Fibroblast of lung (primary cell): ENCODE measurements at places on chromosomes 2 and 18. TPM values are rescaled to one million over a fixed set of nuclear protein-coding genes. Genes with fewer than 3 reads are reported as not detected.

DNA sequence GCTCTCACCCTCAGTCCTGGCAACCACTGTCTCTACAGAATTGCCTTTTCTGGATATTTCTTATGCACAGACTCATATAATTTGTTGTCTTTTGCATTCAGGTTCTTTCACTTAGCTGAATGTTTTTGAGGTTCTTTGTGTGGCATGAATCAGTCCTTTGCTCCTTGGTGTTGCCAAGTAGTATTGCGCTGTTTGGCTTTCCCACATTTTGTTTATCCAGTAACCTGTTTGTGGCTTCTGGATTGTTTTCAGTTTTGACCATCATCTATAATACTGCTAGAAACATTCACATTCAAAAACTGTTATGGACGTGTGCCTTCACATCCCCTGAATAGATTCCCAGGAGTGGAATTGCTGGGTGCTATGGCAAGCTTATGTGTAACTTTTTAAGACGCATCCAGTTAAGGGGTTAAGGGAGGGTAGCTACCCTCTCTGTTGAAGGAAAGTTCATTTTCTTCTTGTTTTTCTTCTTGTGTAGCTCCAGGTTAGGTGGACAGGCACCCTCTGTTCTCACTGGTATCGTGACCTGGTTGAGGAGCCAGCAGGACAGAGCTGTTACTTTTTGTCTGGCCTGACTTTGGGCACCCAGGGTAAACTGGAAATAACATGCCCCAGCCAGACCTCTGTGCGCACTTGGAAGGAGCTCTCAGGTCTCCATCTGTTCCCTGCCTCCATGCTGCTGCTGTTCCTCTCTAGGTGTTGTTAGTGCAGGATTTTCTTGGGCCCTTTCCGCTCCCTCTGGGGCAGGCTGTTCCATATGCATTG lies 29.6 kb downstream of the ARHGAP25 start:
- DNase-seq = peak; percentile 40

- no peak for DNase-seq
Measured at GRCh38 chr2:99890568-99891427, 251.6 kb downstream of the AFF3 start.

DNA sequence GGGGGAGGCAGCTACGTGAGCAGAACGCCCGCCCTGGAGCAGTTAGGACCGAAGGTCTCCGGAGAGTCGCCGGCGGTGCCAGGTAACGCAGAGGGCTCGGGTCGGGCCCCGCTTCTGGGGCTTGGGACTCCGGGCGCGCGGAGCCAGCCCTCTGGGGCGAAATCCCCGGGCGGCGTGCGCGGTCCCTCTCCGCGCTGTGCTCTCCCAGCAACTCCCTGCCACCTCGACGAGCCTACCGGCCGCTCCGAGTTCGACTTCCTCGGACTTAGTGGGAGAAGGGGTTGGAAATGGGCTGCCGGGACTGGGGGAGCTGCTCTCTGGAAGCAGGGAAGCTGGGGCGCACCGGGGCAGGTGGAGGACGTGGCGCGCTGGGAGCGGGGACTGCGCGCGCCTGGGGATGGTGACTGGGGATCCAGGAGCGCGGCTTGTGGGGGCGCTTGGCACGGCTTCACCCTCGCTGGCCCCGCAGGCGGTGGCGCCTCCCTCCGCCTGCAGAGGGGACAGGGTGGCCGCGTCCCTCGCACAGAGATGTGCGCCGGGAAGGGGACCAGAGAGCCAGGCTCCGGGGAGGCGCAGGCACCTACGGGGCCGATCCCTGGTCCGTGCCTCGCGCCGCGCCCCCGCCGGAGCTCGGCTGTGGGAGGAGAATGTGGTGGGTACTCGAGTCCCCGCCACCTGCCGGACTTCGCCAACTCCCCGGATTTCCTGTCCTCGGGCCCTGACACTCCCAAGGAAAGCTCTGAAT lies 688 bp downstream of the CDH20 start:
- DNase-seq = peak; percentile 24

DNA sequence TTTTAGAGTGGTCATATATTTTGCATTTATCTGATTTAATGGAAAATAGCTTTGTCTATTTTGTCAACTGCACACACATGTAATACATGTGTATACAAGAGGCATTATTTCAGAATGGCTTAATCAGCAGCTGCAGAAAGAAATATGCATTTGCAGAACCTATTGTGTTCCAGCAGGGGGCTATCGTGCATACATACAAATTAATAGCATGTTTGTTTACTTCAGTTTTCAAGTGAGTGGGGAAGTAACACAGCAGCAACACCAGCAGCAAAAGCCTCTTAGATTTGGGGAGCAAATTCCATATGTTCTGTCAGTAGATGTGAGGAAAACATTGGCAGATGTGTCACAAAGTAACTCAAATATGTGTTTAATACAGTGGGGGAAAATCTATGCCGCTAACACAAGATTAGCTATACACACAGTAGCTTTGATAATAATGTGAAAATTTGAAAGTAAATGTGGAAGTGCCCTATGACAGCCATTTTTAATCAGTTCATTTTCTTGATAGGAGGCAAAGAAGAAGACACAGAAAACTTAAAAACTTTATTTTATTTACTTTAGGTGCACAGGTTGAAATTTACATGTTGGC lies 218.1 kb downstream of the WDR7 start:
- peak; percentile 79 for DNase-seq

GRCh38 chr2:11941201-11942177 lies 195.1 kb downstream of the LPIN1 start:
- no peak for DNase-seq

Gene PAX8
- 0.50 and 0.51 TPM in 2 replicates for total RNA-seq

Gene MEP1B
- under 0.01 TPM in 2 replicates for total RNA-seq

Gene TRIB2
- total RNA-seq = 31.0 and 38.5 TPM in 2 replicates

Gene CCDC150
- 3.9 and 5.1 TPM in 2 replicates for total RNA-seq
